ENCODE measurements at places on chromosomes 11 and 22.

- peak overlapping the region; percentile 39 for H3K4me3 ChIP-seq
- peak overlapping the region; percentile 75 for H3K27ac ChIP-seq
- peak; percentile 59 for DNase-seq
- no peaks in the 10 kb centered on the region for H3K36me3 ChIP-seq
Observed at GRCh38 chr11:16604794-16605388, 133.6 kb upstream of the C11orf58 start.

DNA sequence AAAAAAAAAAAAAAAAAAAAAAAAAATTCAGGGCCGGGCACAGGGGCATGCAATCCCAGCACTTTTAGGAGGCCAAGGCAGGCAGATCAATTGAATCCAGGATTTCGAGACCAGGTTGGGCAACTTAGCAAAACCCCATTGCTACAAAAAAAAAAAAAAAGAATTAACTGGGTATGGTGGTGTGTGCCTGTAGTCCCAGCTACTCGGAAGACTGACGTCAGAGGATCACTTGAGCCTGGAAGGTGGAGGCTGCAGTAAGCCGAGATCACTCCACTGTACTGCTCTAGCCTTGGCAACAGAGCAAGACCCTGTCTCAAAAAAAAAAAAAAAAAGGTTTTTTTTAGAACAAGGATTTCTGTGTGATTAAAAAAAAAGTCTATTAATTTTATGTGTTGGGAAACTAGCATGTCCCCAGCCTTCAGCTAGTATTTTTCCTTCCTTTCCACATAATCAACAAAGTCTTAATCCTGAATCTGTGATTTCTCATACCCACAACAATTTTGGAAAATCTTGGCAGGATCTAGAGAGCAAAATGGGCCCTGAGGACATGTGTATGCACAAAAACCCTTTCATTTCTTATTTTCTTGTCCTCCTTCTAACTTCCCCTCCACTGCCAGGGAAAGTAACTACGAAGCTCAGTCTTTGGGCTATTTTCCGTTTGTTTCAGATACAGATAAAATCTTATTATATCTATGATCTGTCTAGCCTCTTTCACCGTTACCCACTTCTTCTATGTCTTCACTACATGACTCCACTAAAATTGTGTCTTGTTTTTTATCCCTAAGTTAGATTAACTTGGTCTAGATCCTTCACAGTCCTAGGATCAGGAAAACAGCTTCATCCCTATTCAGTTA lies 5.7 kb upstream of the AMBRA1 start:
- H3K4me3 ChIP-seq: no peak overlapping the region
- peak overlapping the region; percentile 18 for H3K27ac ChIP-seq
- peaks cover 1% of the 10 kb centered on the region for H3K4me1 ChIP-seq
- no peaks in the 10 kb centered on the region for H3K27me3 ChIP-seq
- no peak for DNase-seq

DNA sequence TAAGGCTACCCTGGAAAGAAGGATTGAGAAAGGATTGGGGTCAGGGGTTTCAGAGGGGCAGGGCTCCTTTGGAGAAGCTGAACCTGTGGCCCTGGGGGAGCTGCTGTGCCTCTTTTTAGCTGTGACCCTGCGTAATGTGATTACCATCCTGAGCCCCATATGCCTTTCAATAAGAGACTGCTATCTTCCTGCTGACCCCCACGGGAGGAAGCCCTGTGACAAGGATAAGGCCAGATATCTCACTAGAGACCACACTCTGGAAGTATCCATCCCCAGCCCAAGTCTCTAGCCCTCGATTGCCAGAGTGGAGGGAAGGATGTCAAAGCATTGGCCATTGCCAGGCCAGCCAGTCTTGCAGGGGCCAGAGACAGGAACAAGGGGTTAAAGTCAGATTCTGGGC lies 4.8 kb upstream of the SLC39A13 start:
- no peak for DNase-seq
- H3K4me3 ChIP-seq: no peak overlapping the region
- H3K36me3 ChIP-seq: no peaks in the 10 kb centered on the region

DNA sequence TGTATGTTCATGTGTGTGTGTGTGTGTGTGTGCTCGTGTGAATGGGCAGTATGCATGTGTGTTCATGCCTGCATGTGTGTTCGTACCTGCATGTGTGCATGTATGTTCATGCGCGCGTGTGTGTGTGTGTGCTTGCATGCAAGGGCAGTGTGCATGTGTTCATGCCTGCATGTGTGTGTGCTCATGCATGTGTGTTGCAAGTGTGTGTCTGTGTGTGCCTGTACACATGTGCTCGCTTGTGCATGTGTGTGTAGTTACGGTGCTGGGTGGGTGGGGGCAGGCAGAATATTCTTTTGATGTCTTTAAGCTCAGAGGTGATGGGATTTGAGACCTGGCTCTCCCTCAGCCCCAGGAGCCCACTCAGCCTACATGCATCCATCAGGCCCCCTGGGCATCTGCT lies 822.1 kb downstream of the BRD1 start:
- H3K27ac ChIP-seq: no peak overlapping the region
- H3K4me1 ChIP-seq: no peaks in the 10 kb centered on the region
- no peak for DNase-seq
- no peaks in the 10 kb centered on the region for H3K27me3 ChIP-seq
- no peaks in the 10 kb centered on the region for H3K36me3 ChIP-seq

- no peaks in the 10 kb centered on the region for H3K27me3 ChIP-seq
- H3K4me1 ChIP-seq: no peaks in the 10 kb centered on the region
- H3K36me3 ChIP-seq: no peaks in the 10 kb centered on the region
- H3K4me3 ChIP-seq: no peak overlapping the region
Observed at GRCh38 chr22:49236541-49237075, 591.1 kb downstream of the BRD1 start.

GRCh38 chr11:105609832-105610781 lies at the start of gene GRIA4:
TSS of gene GRIA4 (plus strand) at chr11:105610073. CDS start at chr11:105610998, 925 bp downstream.
- no peak for DNase-seq
- no peaks in the 10 kb centered on the region for H3K36me3 ChIP-seq
- peaks cover 39% of the 10 kb centered on the region for H3K27me3 ChIP-seq
- peak within 1 kb of the TSS; percentile 21 for H3K4me3 ChIP-seq

DNA sequence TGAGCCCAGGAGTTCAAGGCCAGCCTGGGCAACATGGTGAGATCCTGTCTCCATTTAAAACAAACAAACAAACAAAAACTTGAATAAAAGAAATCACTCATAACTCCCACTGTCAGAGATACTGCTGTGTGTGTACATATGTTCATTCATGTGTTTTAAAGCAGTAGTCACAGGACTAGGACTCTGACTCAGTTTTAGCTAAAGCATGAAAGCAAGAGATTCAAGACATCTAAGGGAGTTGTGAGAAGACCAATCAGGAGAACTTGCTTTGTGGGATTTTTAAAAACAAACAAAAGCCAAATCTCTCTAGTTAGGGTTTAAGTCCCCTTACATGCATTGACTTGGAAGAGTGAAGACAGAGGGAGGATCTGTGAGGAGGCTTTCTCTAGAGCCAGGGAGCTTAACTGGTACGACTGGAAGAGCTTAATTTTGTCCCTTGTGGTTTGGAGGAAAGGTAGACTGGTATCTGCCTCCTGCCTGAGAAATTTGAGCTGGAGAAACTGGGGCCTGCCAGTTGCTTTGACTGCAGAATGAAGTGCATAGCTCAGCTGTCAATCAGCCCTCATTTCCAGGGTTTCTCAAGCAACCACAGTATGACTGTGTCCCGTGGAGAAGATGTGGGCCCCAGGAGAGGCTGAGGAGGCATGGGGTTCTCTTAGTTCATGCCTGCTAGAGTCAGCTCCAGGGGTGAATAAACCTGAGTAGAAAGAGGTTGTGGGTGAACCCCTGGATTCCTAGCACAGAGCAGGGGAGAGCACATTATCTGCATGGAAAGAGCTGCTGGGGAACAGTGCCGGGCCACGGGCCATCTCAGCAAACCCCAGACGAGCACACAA lies 30.6 kb downstream of the EXPH5 start:
- DNase-seq: no peak
- no peaks in the 10 kb centered on the region for H3K36me3 ChIP-seq
- H3K27me3 ChIP-seq: no peaks in the 10 kb centered on the region
- no peak overlapping the region for H3K4me3 ChIP-seq
- H3K4me1 ChIP-seq: no peaks in the 10 kb centered on the region

DNA sequence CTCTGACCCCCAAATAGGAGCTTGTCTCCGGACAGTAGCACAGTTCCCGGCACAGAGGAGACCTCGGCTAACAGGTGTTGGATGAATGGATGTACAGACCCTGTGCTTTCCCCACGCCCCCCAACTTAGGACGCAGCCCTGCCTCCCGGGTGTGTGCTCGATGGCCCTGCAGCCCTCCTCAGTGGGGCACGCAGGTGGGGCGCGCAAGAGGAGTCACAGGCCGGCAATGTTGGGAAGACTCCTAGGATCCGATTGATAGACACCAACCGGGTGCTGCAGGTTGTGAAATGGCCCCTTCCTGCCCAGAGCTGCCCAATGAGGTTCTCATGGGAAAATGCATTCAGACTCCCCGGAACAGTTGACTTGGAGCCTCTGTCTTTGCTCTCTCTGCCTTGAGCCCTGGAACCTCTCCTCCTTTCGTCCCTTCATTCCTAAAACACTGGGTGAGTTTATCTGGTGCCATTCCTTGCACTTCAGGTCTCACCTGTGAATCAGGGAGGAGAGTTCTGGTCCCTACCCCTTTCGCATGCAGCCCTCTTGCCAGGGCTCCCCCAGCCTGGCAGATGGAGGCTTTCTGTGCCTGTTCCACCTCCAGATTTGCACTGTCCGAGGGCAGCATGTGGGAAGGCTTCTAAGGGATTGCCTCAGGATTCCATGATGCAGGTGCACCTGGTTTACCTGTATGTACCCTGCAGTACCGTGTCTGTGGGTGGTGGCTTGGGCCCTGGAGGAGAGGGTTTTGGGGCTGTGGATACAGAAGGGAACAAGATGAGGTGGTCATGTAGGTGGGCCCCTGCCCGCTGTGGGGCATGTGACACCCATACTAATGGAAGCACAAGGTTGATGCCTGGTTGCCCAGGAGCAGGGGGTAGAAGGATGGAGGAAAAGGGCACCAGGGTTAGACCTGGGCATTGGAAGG lies 1.2 kb downstream of the MICALL1 start:
- peak overlapping the region; percentile 87 for H3K27ac ChIP-seq
- no peaks in the 10 kb centered on the region for H3K27me3 ChIP-seq
- H3K36me3 ChIP-seq: no peaks in the 10 kb centered on the region

DNA sequence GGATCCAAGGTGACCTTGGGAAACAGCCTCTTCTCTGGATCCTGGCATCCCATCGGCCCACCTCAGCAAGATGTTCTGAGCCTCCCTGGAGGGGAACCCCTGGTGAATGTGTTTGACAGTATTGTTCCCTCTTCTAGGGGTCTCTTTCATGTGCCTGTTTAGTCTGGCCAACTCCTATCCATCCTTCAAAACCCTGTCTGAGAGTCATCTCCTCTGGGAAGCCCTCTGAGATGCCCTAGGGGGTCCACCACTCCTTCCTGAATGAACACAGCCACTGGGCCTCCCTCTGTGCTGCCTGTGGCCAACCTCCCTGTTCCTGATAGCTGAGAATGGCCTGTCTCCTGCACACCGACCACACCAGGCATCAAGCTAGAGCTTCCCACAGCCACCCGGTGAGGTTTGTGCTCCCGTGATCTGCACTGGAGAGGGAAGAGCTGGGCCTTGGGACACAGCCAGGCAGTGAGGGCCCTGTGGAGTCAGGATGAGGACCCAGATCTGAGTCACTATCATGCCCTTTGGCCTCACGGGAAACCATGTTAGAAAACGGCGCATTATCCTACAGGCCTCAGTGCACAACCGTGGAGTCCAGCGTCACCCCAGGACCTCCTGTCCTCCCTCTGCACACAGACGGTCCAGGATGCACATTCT lies 8.8 kb downstream of the WNT7B start:
- no peaks in the 10 kb centered on the region for H3K36me3 ChIP-seq
- H3K4me3 ChIP-seq: no peak overlapping the region
- no peak overlapping the region for H3K27ac ChIP-seq
- peaks cover 81% of the 10 kb centered on the region for H3K27me3 ChIP-seq
- DNase-seq: no peak
